Renal cortex interstitium (tissue), 15 donors: ENCODE measurements at places on chromosomes 4 and X. TPM values are rescaled to one million over a fixed set of nuclear protein-coding genes. Genes with fewer than 3 reads are reported as not detected.

- no peak for DNase-seq
Observed at GRCh38 chr4:73066928-73067327, 2.6 kb downstream of the COX18 start.

Gene PNMA6F
- polyA plus RNA-seq = 0.20 TPM

DNA sequence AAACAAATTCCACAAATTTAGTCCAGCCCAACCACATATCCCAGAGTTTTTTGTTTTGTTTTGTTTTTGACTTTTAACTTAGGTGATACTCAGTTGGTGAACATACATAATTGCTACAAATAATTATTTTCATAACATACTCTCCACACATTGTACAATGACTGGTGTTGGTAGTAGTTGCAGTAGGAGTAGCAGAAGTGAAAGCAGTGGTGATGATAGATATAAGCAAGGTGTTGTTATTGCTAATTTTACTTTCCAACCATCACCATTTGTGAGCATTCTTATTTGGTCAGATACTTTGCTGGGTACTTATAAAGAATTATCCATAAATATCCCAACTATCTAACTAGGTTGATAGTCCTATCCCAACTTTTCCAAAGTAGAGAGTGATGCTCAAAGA lies 47.3 kb downstream of the ARHGAP24 start:
- no peak for DNase-seq

DNA sequence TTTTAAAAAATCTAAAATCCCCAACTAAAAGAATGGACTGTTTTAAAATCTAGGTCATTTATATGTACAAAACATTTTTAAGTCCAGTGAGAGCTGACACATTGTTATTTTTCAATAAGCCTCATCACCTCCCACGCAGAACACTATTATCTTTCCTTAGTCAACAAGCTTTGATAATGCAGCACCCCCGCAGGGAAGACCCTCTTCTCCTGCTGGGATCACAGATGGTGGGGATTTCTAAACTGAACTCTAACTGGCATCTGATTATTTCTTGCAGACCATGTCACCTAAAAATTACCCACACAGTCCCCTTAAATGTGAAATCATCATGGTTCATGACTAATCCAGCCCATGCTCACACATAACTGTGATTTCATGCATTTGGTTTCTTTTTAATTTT lies 11.6 kb downstream of the SYTL4 start:
- no peak for DNase-seq

Gene AASDH
- 26.7 TPM for polyA plus RNA-seq
